Frontal cortex (tissue), 4 donors: ENCODE measurements at places on chromosomes 4 and X. TPM values are rescaled to one million over a fixed set of nuclear protein-coding genes. Genes with fewer than 3 reads are reported as not detected.

GRCh38 chrX:125895518-125895917 is 270.6 kb downstream of the DCAF12L2 start:
- DNase-seq, result no peak

DNA sequence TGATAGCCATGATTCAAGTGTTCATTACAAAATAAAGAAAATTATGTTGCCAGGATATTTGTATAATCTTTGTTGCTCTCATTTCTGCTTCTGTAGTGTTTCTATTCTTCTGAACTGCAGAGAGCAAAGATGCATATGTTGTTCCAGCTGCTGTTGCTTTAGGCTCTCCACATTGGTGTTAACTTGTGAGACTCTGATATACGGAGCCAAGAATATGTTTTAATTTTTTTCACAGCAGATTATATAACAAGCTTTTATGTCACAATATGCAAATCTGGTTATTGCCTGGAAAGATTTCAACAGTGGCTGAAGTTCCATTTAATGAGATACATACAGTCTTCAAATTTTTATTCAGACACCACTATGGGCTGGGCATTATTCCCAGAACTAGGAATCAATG is 655.0 kb downstream of the GRXCR1 start:
- DNase-seq, result no peak

Gene TREX2
- 2.9 TPM for total RNA-seq

DNA sequence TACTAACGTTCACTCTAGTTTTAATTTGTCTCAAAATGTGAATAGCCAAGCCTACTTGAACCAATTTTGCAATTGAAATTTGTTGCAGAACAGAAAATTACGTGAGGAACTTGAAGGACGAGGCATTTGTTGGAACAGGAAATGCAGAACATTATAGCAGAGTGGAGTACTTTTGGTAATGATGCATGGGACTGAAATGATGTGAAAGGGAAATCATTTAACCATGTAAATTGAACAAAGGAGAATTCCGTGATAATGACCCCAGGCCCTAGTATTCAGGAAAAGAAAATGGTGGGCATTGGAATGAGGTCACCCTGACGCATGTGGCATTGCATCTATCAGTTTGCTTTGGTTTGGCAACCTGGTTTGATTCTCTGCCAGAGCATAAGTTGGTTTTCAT is 44.9 kb upstream of the BEND4 start:
- no peak for DNase-seq

GRCh38 chr4:101948951-101949350 is 158.4 kb downstream of the BANK1 start:
- no peak for DNase-seq

DNA sequence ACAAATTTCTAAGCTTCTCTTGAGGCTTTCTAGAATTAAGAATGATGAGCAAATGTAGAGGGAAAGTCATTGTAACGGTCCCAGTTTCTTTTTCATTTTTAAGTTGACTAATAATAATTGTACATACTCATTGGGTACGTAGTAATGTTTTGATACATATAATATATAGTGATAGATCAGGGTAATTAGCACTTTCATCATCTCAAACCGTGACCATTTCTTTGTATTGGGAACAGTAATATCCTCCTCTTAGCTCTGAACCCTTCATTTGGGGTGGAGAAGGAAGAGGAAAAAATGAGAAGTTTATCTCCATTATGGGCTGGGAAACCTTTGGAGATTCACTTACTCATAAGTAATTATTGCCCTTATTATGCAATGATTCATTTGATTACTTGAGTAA is 39.0 kb upstream of the GBA3 start:
- no peak for DNase-seq

GRCh38 chr4:25155947-25156346 is 4.3 kb downstream of the SEPSECS start:
- DNase-seq, result no peak

GRCh38 chr4:158580064-158580463 is 58.4 kb downstream of the RXFP1 start:
- no peak for DNase-seq

Gene MEPE
- 1.2 TPM for total RNA-seq

DNA sequence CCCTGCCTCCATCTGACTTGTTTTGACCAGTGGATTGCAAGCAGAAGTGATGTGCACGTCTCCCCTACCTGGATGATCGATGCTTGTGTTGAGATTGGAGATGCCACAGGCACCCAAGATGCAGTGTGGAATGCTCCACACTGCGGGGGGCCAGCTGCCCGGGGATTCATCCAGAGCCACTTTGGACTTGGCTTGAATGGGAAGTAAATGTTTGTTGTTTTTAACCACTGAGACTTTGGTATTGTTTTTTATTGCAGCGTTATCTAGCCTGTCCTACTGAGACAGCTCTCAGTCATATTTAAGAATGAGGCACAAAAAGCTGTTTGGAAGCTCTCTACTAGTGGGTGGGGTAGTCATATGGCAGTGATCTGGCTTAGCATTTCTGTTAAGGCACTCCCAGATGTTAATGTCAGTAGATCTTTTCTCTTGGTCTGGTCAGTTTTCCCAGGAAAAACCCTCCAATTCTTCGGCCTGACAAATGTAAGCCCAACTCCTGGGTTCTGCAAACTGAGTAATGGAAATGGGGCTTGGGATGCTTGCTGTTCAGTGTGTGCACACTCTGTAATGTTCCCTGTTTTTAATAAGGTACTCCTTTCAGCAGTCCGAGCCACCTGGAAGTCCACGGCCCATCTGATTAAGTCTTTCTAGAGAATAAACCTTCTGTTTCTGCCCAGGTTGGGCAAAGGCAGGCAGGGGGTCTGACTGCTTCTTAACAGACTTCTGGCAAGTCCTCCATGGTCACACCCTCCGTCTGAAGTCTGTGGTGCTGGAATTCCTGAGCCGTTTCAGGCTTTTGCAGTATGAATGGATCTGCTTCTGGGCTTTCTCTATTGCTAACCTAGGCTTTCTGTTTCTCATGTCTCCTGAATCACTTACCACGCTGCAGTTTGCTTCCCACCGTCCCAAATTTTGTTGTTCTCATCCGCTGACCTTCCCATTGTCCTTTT is 74.8 kb downstream of the WWC2 start:
- DNase-seq, result no peak

Gene ZNF157
- total RNA-seq, result 4.9 TPM

- DNase-seq, result no peak
Observed at GRCh38 chr4:24278693-24279092, 305.7 kb downstream of the DHX15 start.

Gene TEX11
- not detected for total RNA-seq

GRCh38 chrX:21490341-21490740 is 116.1 kb downstream of the CNKSR2 start:
- DNase-seq, result no peak

DNA sequence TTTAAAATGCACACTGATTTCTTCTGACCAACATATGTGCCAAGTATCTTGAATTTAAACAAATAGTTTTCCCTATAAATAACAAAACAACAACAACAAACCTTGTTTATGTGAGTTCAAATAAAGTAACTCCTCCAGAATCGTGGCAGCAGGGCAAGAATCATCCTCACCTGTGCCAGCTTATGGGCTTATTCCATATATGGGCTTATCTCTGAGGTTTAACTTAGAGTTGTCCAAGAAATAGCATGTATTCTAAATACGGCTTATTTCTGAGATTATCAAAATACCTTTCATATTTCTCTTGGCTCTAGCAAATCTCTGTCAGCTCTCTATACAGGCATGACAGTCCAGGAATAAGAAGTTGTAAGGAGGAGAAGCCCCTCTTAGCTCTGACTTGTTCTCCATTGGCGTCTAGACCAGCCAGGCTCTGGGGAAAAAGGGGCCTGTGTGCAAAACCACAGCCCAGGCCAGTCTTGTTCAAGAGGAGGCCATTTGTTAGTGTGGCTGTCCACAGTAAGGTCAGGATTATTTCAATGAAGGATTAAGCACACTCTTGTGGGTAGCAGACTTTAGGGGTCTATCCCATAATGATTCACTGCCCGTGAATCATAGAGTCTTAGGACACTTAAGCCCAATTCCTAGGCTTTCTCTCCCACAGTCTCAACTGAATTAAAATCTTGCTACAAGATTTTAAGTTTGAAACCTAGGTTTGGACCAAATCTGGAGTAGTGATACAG is 63.2 kb downstream of the FRAS1 start:
- DNase-seq, result no peak

DNA sequence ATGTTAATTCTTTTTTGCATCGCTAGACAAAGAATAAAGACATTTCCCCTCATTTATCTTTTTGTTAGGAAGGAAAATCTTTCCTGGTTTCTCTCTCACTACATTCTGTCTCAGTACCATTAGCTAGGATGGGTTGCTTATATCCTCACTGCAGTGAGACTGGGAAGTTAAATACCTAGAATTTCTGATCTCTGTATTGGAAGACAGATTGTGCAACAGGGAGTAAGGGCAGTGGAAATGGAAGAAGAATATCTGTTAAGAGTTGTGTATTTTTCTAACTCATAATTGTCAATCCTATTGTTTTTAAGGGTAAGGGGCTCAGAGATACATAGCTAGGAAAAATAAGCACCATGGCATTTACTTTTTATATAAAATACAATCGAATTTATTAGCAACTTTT is 19.6 kb downstream of the PTPN13 start:
- DNase-seq, result no peak

DNA sequence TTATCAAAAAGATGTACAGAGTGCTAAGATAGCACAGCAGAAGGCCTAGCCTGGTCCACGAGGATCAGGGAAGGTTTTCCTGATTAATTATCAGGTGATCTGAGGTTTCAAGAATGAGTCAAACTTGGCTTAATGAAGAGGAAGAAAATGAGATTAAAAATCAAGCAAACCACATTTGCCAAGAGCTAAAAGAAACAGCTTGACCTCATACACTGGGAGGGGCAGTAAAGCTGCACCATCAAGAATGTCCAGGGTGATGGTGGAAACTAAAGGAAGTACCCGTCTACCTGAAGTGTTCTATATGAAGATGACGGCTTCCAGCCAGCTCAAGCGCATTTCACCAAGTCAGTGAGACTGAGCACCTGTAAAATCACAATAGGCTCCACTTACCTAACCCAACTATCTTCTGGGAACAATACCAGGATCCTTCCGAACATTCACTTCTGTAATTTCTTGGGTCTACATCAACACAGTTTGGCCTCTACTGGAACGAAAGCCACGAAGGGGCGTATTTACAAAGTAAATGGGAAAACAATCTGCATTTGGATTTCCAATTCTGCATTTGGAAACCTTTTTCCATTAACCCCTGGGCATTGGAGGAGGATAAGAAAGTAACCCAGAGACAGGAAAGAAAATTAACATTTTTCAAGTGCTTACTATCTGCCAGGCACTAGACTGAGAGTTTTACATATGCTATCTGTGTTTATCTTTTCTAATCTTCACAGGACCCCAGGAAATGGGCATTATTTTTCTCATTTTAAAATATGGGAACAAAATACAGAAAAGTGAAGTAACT is 114.0 kb upstream of the DCLK2 start:
- no peak for DNase-seq

DNA sequence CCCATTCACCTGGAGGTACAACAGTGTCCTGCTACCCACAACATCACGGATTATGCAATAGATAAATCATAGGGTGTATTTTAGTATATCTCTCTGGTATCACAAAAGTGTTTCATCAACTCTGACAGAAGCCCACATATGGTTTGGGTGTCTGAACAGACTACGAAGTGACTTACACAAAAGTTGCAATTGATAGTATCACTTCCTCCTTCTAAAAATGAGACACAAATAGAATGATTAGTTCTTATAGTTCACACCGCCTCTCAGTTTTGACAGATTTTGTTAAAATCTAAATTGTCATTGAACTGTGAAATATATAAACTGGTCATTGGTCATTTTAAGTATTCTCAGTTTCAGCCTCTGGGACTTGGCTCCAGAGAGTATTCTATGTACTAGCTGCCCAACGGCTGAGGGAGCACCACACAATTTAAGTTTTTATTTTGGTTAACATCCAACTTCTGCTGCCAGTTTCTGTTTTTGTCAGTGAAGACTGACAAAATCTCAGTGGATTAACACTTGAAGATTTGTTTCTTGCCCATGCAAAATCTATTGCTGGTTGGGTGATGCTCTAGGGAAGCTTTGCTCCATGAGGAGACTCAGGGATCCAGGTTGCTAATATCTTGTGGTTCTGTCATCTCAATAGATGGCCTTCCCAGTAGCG is 113.8 kb upstream of the PUDP start:
- DNase-seq, result no peak

Gene DCAF8L1
- not detected for total RNA-seq

GRCh38 chrX:68358679-68359078 is 74.6 kb downstream of the OPHN1 start:
- no peak for DNase-seq

- DNase-seq, result no peak
Observed at GRCh38 chr4:142663828-142664227, 182.3 kb downstream of the INPP4B start.

DNA sequence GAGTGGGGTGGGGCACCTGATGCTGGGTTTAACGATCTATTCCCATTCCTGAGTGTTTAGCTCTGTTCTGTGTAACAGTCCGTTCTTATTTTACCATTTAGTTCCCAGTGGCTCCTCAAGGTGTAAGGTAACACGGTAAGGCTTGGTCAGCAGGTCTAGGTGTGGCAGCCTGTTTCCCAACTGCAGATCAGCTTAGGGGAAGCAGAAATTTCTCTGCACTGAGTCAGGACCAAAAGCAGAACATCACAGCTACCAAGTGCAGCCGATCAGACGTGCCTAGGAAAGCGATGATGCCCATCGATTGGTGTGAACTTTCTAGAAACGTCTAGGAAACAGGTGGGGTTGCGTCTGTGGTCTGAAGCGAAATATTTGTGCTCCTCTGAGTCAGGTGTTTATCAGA is 240.1 kb downstream of the STIM2 start:
- DNase-seq, result no peak

Gene NDUFC1
- total RNA-seq, result 32.2 TPM

Gene SERPINA7
- not detected for total RNA-seq

DNA sequence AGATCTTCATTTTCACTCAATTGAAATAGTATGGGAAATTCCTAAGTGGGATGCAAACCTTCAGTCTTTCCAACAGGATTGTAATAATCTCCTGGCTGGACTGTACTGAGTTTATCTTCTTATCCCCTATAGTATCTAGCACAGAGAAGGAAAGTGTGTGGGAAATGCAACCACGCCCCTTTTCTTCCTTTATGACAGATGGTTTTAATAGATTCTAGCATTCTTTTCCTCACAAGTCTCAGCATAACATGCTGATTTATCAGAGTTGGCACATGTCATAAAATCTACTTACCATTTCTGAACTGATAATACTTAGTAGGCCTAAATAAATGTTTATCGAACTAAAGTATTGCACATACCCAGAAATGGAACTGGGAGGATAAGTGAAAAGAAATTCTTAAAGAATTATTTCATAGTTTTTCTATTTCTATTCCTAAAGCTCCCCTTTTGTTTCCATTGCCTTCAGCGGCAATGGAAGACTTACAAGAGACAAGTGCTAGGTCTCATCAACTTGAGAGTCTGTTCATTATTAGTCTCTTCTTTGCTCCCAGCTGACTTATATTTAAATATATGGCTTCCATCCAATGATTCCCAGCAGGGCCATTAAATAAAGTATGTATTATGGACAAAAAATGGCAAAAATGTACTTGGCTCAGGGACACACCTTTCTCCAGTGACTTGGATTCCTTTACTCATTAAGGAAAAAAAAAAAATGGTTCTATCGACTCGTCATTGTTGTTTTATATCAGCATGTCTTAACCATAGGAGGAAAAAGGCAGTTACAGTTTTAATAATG is 484.5 kb downstream of the IL1RAPL1 start:
- DNase-seq, result no peak

- DNase-seq, result no peak
Observed at GRCh38 chr4:58761563-58761962, 1651.4 kb upstream of the IGFBP7 start.

Gene NDNF
- total RNA-seq, result 4.1 TPM

GRCh38 chrX:103883533-103883932 is 51.5 kb upstream of the RAB9B start:
- no peak for DNase-seq

GRCh38 chr4:16116493-16116990 is 32.7 kb upstream of the PROM1 start:
- no peak for DNase-seq
